ENCODE measurements at places on chromosomes 3 and 15.

GRCh38 chr15:79978655-79979514 lies 7.9 kb upstream of the BCL2A1 start:
- DNase-seq, result peak; percentile 100

- DNase-seq, result peak; percentile 61
Measured at GRCh38 chr15:85615930-85616329, 178.8 kb downstream of the KLHL25 start.

GRCh38 chr3:129705274-129705673 lies 98.8 kb upstream of the PLXND1 start:
- DNase-seq, result no peak

GRCh38 chr15:41967506-41968206 lies 4.7 kb downstream of the EHD4 start:
- DNase-seq, result peak; percentile 96

- DNase-seq, result no peak
Measured at GRCh38 chr3:182165234-182165633, 453.5 kb downstream of the SOX2 start.

GRCh38 chr15:55907797-55908196 lies 85.6 kb downstream of the NEDD4 start:
- DNase-seq, result no peak

DNA sequence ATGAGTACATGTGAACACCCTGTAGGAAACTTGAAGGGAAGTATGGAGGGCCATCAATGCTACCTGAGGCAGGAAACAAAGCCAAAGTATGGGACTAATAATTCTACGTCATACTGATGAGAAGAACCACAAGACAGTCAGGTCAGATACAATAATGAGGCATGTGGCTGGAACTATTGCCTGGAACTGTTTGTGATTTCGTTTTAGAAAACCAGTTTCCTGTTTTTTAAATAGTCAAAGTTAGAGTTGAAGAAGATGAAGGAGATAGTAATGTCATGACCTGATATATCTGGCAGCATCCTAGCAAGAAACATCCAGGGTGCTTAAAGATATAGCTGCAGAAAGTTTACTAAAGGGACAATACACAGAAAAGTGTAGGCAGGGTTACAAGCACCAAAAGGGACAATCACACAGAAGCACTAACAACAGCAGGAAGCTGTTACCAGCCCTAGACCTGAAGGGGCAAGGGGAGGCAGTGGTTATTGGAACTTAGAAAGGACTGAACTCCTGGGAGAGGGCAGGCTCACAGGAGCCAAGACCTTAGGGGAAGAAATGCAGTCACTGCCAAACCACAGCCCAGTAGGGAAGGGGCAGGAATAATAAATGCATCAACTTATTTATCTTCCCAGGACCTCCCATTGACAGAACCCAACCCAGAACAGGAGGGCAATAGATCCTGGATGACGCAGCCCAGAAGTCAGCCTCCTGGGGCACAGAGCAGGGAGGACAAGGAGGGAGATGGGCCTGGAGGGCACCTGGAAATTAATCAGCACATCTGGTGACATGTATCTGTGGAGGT lies 302.1 kb upstream of the STT3B start:
- no peak for DNase-seq

- DNase-seq, result no peak
Measured at GRCh38 chr3:37392957-37393356, 218.6 kb upstream of the LRRFIP2 start.

DNA sequence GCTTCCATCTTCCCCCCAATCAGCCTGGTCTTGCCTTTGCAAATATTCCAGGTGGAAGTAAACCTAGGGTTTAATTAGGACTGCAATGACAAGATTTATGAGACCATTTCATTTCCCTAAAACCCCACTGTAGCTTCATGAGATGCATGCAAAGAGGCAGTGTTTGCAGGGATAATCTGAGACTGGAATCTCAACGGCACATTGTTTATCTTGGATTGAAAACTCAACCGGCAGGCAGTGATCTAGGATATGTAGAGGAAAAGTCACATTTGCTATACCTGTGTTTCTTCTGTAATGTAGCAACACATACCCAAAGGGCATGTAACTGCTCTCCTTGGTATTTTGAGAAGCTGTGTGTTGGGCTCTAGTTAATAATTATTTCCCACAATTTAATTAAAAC lies 18.7 kb upstream of the CLSTN2 start:
- no peak for DNase-seq

DNA sequence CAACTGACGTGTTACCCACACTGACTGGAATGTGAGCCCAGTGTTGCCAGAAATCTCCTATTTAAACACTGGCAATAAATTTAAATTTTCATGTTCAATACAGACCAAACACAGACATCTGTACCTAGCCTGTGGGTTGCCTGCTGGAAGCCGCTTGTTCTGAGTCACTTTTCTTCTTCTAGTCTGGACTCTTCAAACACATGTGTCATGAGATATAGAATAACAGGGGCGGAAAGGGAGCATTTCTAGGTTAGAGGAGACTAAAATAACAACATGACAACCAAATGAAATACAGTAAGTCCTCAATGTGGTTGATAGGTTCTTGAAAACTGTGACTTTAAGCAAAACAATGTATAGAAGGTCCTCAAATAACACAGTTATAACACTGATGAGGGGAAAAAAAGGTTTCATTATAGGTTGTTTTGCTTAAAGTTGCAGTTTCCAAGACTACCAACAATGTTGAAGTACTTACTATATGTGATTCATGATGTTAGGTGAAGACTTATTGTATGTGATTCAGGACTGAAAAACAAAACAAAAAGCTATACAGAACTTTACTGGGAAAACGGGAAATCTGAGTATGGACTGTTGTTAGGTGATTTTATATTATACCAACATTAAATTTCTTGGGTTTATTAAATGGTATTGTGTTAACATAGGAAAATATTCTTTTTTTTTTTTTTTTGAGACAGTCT lies 63.1 kb downstream of the PRKAR2A start:
- no peak for DNase-seq

- no peak for DNase-seq
Measured at GRCh38 chr3:37753428-37753827, 108.3 kb upstream of the CTDSPL start.

- peak; percentile 55 for DNase-seq
Measured at GRCh38 chr3:9224490-9224889, 25.0 kb downstream of the SRGAP3 start.

DNA sequence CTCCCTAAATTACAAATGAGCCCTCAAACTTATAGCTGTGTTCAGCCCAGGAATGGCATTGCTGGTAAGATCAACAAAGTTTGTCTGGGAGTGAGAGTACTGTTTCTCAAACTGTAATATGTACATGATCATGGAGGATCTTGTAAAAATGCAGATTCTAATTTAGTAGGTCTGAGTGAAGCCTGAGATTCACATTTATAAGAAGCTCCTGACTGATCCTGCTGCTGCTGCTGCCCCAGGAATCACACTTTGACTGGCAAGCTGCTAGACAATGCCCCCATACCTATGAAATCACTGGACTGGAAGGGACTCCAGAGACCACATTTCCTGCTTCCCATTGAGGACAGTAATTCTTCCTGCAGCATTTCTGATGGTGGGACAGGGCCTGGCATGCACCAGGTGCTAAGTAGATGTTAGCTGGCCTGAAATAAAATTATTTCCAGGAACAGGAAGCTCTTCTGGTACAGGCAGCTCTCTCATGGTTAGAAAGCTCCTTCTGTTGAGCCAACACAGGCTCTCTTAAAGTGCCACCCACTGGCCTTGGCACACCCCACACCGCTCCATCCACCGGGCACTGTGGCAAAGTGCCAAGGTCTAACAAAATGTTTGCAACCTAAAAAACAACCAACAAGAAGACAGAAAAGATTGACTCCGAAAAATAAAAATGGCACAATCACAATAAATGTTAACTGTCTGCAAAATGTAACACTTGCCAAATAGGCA lies 36.7 kb upstream of the ZNF710 start:
- DNase-seq, result no peak

DNA sequence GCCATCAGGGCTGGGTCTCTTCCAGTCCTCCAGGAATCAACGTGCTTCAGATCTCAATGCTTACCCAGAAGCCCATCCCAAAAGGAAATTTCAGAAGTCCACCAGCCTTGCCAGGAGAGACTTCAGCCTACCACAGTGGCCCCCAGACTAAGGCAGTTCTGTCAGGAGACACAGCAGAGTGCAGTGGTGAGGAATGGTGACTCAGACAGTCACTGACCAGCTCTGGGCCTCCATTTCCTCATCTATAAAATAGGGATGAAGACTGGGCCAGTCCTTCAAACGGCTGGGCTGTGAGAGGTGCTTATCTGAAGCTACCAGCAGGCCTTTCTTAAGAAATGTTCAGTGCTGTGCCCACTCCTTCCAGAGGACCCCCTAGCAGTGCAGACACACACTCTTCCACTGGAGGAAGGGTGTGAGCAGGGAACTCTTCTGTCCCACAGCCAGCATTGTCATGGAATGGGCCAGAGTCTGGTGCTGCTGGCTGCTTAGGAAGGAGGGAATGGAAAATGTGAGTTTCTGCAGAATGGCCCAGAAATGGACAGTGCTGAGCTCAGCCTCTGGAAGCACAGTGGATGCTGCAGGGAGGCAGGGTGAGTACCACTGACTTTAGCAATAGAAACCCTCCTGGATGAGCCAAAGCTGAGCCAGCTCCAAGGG lies 41.6 kb upstream of the DUSP7 start:
- peak; percentile 42 for DNase-seq

- DNase-seq, result no peak
Measured at GRCh38 chr3:61819861-61820260, 258.5 kb downstream of the PTPRG start.

- no peak for DNase-seq
Measured at GRCh38 chr15:47349179-47349578, 368.1 kb upstream of the SEMA6D start.

DNA sequence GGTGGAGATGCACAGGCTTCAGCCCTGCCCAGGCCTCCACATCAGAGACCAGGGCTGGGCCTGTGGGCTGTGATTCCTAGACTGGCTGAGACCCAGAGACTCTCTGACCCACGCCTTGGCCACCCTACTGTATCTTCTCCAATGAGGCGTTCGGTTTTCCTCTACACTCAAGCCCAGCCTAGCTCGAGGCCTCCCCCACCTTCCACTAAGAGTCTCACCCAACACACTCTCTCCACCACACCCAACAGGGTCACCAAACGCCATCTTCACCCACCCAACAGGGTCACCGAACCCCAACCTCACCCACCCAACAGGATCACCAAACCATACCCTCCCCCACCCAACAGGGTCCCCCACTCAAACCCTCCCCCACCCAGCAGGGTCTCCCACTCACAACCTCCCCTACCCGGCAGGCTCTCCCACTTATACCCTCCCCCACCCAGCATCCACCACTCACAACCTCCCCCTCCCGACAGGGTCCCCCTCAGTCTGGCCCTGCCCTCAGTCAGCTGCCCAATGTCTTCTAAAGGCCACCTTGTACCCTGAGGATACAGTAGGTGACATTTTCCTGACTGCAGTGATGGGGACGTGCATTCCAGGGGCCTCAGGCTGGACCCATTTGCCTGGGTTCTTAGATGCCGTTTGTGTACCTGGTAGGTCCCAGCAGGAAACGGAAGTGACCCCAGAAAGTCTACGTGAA lies 20.4 kb downstream of the CFAP100 start:
- DNase-seq, result no peak

- no peak for DNase-seq
Measured at GRCh38 chr3:32641356-32641755, 43.6 kb upstream of the CNOT10 start.

All from inflammatory macrophage treated with lipopolysaccharide for 4 hours (primary cell).